ENCODE measurements at places on chromosomes 4 and X. TPM values are rescaled to one million over a fixed set of nuclear protein-coding genes. Genes with fewer than 3 reads are reported as not detected.
A peak's percentile ranks its signal among the peaks of the same experiment; 100 is the strongest.

GRCh38 chr4:8904041-8904501 lies 32.4 kb upstream of the HMX1 start:
- no peak for DNase-seq

- DNase-seq = no peak
Observed at GRCh38 chr4:81604683-81605218, 133.0 kb upstream of the RASGEF1B start.

DNA sequence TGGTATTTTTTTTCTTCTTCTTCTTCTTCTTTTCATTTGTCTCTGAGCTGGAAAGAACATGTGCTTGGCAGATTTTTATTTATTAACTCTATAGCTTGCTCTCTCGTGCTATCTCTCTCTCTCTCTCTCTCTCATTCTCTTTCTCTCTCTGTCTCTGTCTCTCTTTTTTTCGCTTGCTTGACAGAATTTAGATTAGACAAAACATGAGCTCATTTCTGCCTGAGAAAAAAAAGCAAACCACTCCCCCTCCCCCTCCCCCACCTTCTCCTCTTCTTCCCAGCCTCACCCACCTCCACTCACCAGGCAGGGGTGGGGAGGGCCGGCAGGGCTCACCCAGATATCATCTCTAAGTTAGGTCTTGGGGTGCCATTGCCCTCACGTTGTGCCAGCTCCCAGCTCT lies 81.5 kb downstream of the PJA1 start:
- no peak for DNase-seq

DNA sequence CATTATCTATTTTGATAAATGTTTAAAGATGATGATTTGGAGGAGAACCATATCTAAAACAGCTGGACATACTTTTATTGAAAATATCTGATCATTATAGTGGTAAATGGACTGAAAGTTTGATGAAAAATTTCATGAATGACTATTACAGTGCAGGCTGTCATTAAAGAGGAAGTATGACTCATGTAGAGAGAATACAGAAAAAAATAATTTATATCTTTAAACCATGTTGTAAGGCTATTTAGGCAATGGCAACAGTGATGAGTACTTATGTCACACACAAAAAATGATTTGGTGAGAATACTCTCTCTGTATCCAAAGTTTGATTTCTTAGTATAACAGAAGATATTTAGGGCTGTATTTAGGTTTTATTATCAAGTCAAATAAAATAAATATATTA lies 3.9 kb upstream of the GLRB start:
- DNase-seq = no peak

- DNase-seq = no peak
Observed at GRCh38 chr4:56531823-56532222, 26.2 kb downstream of the ARL9 start.

DNA sequence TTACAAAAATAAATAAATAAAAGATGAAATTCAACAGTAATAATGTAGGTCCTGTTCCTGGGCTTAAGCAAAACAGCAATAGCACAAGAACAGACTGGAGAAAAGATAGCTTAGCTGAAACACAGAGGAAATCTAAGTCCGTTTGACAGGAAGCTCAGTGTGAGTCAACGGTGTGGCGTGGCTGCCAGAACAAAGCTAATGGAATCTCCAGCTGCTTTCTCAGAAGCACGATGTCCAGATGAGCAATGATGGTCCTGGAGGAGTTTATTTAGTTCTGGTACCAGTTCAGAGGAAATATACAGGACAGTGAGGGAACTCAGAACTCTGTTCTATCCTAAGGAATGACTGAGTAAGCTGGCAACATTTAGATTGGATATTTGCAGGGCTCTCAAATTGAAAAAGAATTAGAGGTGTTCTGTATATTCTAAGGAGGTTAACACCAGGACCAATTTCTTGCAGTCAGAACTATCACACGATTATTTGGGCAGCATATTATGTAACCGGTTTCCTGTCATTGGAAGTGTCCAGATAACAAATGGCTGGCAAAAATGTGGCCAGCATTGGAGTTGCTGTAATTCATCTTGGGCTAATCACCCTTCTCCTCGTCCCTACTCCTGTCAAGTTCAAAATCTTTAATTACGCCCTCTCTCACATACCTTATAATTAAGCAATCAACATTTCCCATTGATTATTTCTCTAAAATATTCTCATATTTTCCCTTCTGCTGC lies 12.7 kb downstream of the GAB3 start:
- peak; percentile 76 for DNase-seq

- DNase-seq = no peak
Observed at GRCh38 chrX:115892056-115892708, 278.4 kb upstream of the AGTR2 start.

DNA sequence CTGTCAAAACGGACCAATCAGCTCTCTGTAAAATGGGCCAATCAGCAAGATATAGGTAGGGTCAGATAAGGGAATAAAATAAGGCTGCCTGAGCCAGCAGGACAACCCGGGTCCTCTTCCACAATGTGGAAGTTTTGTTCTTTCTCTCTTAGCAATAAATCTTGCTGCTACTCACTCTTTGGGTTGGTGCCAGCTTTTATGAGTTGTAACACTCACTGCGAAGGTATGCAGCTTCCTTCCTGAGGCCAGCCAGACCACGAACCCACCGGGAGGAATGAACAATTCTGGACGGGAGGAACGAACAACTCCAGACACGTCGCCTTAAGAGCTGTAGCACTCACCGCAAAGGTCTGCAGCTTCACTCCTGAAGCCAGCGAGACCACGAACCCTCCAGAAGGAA lies 287.8 kb downstream of the RAPGEF2 start:
- DNase-seq = no peak

- DNase-seq = no peak
Observed at GRCh38 chr4:1047976-1048772, 36.7 kb downstream of the FGFRL1 start.

DNA sequence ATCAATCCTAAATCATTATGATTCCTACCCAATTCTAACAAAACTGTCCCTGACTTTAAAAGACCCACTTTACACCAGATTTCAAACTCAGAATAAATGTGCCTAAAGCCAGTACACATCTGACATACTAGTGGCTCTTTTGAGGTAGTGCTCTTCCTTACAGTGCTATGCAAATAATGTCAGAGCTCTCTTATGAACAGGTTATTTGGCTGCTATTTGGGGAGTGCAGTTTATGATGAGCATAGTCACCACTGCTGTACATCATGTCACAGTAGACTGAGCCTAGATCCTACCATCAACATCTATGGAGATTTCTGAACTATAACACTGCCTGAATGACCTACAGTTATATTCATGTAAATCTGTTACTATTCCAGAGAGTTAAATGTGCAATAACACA lies 50.4 kb upstream of the PAGE5 start:
- DNase-seq = no peak

DNA sequence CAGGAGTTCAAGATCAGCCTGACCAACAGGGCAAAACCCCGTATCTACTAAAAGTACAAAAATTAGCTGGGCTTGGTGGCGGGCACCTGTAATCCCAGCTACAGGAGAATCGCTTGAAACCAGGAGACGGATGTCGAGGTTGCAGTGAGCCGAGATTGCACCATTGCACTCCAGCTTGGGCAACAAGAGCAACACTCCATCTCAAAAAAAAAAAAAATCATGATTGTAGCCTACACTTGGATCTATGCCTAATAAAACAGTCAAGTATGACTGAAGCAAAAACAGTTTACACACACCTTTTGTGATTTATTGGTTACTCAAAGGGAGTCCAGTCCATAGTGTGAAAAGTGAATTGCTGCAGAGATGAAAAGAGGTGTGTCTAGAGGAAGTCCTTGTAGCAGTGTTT lies 34.7 kb upstream of the TASL start:
- DNase-seq = no peak

- DNase-seq = no peak
Observed at GRCh38 chr4:114287079-114287696, 307.7 kb upstream of the ARSJ start.

GRCh38 chr4:99838927-99839326 lies 22.3 kb downstream of the DAPP1 start:
- DNase-seq = no peak

- no peak for DNase-seq
Observed at GRCh38 chr4:26458157-26458561, 32.1 kb downstream of the CCKAR start.

CPXCR1 gene
- polyA plus RNA-seq = not detected

DNA sequence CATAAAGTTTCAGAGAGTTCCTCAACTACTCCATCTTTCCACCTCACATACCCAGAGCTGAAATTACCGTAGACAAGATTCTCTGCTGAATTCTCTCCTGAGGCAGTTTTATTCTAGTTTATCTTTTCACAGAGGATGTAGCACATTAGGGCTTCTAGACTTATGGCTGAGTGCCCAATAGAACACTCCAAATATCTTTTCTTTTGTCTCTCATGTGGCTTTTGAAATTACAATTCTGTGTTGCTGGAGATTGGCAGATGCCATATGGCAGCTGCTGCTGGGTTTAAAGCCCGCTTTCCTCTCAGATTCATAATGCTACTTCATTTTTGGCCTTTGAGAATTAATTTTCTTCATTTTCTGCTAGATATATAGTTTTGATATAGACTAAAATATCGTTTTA lies 107.6 kb upstream of the BANK1 start:
- DNase-seq = no peak

CSAG1 gene
- not detected for polyA plus RNA-seq

DNA sequence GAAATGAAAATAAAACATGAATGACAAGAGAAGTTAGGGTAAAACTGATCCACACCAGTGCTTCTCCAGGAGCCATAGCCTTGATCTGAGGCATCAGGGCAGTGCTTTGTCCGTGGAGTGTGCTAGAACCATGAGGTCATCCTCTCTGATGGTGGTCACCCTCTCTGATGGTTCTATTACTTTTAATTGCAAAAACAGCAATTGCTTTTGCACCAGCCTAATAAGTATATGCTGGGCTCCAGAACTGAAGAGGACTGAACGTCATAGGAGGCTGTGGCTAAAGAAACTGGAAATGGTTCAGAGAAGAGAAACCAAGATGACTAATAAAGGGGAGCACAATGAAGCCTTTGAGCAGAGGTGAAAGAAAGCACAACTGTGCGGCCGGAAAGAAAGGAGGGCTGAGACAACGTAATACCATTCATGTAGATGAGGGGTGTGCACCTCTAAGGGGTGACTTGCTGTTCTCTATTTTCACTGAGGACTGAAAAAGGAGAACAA lies 17.0 kb upstream of the TMEM154 start:
- no peak for DNase-seq

STEEP1 gene
- 16.4 TPM for polyA plus RNA-seq

DNA sequence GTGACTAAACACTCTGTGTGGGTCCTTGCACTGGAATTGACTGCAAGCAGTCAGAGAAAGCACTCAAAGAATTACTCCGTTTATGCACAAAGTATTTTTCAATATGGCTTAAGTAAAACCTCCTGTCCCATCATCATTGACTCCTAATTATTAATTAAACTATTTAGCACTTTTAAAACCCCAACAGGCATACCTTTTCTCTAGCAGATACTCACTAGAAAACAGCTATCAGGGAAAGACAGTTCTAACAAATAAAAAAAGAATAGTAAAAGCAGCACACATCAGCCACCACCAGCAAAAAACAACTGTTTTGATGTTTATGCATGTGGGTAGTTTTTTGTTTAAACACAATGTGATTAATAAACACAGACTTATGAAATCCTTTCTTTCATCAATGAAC lies 66.2 kb upstream of the GYPA start:
- DNase-seq = no peak

DNA sequence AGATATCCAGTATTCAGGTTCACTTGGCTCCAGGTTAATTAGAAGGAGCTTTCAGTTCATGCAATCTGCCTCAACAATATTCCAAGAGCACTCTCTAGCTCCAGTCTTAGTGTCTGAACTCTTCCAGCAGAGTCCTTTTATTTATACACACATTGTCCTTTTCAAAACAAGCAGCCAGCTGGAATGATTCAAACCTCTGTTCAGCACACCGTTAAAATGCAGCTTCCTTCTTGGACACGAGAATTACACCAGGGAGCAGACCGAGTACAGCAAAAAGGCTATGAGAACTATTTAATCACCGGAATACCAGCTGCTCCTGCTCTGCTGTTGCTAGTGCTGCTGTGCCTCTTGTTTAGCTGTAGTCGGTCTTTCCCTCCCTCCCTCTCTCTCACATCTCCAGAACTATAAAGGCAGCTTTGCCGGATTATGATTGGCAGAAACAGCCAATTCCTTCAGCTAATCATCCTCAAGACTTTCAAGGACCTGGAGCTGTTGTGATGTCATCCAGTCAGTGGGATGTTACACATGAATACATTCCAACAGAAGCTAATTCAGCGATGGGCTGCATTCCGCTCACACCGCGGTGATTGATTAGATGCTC lies at the start of gene NDST4:
NDST4 (minus strand) TSS at position 115 of the 601 bp plus-strand sequence. CDS start 36,584 bp downstream, outside the sequence.
- peak; percentile 61 for DNase-seq

- DNase-seq = no peak
Observed at GRCh38 chrX:20637351-20637750, 370.6 kb upstream of the RPS6KA3 start.

STBD1 gene
- 51.9 TPM for polyA plus RNA-seq

GRCh38 chrX:39945709-39946108 lies 152.0 kb downstream of the BCOR start:
- no peak for DNase-seq

DNA sequence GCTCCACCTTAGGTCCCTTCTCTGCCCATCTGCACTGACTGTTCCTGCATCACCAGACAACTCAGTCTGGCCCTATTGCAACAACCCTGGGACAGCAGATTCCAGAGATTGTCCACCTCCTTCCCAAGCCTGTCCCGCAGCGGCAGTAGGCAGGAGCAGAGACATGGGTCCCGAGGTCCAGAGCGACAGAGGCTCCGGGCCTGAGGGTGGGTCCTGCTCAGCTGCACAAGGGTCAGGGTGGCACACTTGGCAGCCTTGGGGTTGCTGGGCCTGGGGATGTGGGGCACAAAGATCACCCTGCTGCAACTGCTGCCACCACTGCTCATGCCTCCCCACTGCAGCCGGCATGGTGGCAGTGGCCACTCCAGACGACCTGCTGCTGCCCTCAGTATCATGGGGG lies 674.5 kb downstream of the SH3BGRL start:
- DNase-seq = no peak

DNA sequence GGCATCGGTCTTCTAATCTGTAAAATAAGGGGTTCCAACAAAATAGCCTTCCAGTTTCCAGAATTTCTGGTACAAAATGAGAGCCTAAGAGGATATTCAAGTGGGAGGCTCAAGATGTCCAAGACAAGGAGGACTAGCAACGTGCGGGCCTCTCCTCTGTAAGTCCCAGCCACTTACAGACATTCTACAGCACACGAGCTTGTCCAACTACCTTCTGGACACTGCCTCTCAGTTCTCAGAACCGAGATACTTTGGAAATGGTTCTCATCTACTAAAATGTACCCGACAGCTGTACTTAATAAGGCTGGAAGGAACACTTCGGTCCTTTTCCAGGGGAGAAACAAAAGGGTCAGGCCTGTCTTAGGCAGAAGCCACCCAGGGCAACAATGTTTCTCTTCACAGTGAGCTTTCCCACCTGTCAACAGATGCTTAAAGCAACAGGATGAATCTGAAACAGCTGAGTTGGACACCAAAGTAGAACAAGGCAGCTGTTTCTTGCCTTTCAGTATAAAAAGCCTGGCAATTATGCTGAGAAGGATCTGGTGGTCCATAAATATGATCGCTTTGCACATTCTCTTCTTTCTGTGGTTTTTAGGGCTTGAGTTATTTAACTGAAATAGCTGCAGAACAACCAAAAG lies 127.0 kb downstream of the HS6ST2 start:
- peak; percentile 29 for DNase-seq

- DNase-seq = no peak
Observed at GRCh38 chr4:183397741-183398297, 46.6 kb upstream of the CDKN2AIP start.

- DNase-seq = no peak
Observed at GRCh38 chr4:54169176-54169575, 59.9 kb upstream of the PDGFRA start.

GRCh38 chr4:80035336-80035735 lies 37.7 kb downstream of the ANTXR2 start:
- no peak for DNase-seq

Data from hindlimb muscle (tissue), 1 donor.